Left ventricle myocardium superior (tissue), 1 donor: ENCODE measurements at places on chromosomes 7 and 10.

- DNase-seq: no peak
These were observed 14.7 kb downstream of the GRID2IP start for GRCh38 chr7:6536262-6537260.

DNA sequence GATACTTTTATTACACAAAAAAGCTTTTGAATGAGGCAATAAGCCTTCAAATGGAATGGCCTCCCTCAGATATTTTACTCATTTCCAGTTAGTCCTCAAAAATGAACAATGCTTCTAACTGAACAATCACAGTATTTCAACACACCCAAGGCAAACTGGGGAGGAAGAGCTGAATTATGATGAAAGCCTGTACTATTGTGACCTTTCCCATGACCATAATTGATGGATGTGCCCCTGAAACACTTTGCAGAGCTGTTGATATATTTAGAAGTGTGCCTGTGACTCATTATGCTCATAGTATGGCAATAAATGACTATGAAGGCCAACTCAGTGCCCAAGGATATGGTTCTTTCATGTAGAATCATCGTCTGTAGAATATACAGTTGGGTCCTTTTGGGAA, 248.1 kb downstream of the AHR start:
- no peak for DNase-seq

GRCh38 chr7:31796375-31796774, 109.4 kb downstream of the PPP1R17 start:
- DNase-seq: no peak

GRCh38 chr7:10237306-10237705, 736.4 kb upstream of the PHF14 start:
- peak; percentile 22 for DNase-seq

DNA sequence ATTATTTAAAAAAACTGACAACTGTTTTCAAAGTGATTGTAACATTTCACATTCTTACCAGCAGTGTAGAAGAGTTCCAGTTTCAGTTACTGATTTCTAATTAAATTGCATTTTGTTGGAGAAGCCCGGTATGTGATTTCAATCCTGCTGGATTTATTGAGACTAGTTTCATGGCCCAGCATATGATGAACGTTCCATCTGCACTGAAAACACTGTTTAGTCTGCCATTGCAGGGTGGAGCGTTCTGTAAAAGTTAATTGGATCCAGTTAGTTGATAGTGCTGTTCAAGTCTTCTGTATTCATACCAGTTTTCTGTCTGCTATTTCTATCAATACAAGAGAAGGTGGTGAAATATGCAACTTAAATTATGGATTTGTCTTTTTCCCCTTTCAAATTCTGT, 37.3 kb upstream of the CCNY start:
- DNase-seq: no peak
